ENCODE measurements at places on chromosomes 7 and 10.

- DNase-seq, result no peak
Observed at GRCh38 chr7:70285854-70286253, 687.6 kb downstream of the AUTS2 start.

DNA sequence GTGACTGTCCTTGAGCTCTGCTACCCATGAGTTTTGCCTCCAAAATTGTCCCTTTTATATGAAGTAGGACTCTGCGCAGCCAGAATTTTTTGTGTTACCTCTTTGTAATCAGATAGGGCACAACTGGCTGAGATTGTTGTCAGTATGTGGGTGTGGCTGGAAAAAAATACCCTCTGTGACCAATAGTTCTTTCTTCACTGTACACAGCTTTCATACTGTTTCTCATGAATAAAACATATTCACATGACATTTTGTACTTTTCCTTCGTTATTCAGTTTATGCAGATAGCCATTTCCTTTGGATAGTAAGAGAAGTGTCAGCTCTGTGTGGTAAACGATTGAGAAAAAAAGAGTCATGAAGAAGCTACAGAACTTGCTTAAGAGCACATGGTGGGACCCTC lies 49.6 kb upstream of the WNT8B start:
- no peak for DNase-seq

- DNase-seq, result no peak
Observed at GRCh38 chr10:90862908-90863514, 5.2 kb upstream of the HTR7 start.

DNA sequence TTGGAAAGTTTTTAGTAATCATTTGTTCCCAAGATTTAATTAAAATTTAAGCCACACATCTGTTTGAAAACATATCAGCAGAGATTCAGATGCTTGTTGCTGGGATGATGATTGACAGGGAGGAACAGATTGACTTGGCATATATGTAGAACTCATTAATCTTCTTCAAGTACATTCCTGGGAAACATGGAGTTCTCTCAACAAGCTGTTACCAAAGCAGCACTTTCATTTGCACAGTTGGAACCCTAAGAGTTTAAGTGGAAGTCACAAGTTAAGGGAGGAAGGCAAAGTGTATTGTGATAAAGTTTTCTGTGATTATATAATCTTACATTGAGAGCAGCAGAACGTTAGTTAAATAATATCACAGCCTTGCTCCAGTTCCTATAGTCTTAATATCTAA lies 485.4 kb upstream of the CELF2 start:
- no peak for DNase-seq

GRCh38 chr10:60534761-60535389 lies 145.2 kb upstream of the ANK3 start:
- no peak for DNase-seq

DNA sequence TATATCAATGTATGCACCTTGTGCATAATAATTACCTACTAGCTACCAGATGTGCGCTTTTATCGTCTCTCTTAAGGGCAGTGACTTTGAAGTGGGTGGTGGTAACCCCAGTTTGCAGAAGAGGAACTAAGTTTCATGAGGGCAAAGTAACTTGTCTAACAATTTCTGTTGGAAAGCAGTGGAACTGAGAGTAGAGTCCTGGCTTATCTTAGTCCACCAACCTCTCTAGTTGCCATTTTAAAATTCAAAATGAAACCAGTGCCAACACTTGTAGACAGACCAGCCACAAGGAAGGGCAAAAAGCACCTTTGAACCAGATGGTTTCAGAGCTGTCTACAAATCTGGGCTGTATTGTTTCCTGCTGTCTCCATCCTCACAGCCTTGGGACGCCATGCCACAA lies 32.0 kb upstream of the RBM20 start:
- no peak for DNase-seq

DNA sequence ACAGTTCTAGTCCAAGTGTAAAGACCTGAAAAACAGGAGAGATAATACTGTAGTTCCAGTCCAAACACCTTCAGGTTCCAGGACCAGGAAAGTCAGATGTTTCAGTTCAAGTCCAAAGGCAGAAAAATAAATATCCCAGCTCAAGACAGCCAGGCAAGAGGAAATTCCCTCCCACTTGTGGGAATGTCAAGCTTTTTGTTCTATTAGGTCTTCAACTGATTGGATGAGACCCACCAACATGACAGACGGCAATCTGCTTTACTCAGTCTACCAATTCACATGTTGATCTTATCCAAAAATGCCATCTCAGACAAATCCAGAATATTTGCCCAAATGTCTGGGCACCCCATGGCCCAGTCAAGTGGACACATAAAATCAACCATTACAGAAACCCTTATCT lies 33.1 kb downstream of the SEMA3D start:
- DNase-seq, result no peak

DNA sequence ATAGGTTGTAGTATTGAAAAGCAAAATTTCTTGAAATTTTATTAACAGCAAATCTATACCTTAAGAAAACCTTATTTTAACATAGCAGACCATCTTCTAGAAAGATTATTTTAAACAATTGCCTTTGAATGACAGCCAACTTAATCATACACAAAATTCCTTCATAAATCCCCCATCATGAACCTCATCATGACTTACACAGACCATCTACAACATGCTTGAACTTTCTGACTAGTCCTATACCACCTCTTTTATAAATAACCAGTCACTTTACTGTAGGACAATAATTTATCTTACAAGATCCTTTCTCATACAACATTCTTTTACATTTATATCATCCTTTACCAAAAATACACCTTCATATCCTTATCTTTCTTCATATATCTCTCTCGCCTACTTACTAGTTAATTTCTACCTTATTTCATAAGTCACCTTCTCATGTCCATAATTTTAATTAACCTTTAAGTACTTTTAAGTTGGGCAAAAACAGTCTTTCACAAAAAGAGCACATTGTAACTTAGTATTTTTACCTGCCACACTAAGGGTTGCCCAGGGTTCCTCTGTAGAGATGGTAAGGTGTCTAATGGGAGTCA lies 16.6 kb upstream of the PTN start:
- DNase-seq, result peak; percentile 2

DNA sequence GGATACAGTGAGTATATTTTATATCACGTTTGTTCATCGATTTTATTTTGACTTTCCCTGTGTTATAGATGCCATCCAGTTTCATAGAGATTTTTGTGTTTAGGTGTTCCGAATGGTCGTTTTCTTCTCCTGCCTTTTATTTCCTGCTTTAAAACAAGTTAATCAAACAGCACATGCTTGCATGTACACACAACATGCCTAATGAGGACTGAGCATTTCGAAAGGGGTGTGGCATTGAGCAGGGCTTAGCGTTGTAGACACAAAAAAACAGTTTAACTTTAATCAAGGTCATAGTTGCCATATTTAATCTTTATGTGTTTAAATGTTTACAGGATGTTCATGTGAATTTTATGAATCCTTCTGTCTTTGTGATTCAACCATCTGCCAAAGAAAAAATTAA lies 430.5 kb upstream of the GALNT17 start:
- DNase-seq, result no peak

DNA sequence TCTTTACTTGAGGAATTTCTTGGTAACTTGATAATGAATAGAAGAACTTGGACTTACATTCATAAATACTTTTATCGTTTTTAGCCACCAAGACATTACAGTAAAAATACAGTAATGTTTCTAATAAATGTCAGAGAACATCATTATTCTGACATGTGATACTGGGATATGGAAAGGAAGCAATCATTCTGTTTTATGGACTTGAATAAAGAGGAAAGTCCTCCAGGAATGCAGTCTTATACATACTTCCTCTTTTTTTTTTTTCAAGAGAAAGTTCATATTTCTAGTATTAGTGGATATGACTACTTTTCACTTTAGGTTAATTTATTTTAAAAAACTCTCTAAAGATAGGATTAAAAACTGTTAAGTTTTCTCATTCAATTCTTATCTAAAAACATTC lies 220.0 kb upstream of the SEMA3C start:
- no peak for DNase-seq

GRCh38 chr7:43505412-43505811 lies 77.5 kb upstream of the STK17A start:
- no peak for DNase-seq

GRCh38 chr7:977326-978048 lies 2.1 kb upstream of the COX19 start:
- DNase-seq, result no peak

- DNase-seq, result no peak
Observed at GRCh38 chr10:30834651-30835050, 197.0 kb downstream of the ZNF438 start.

DNA sequence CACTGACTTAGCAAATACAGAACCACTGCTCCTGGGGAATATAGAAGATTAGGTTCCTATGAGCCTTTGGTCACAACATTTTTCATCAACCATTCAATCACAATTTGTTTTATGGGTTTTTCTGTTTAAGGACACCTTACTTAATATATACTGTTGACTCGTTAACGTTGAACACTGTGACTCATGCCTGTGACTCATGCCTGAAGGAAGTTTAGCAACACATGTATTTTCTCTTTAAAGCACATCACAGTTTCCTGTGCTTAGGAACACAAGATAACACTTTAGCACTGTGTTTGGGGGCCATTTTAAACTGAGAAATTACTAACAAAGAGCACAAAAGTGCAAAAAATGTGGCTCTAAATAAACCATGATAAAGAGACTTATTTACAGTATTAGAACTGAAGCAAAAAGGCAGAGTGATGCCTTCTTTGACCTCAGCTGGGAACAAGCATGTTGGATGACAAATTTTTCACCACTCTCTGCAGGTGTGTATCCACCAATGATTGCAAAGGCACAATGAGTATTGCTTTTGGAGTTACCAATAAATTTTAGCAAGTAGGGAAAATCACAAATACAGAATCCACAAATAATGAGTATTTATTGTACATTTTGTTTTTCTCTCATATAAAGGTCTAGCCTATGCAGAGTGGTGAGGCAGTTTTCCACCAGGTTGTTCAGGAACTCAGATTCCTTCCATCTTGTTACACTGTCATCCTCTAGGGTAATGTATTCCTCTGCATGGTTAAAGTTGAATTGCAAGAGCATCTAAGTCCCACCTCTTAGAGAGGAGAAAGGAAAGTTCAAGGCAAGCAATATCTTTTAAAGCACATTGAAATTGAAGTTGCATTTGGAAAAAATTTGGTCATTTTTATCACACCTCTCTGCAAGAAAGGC lies 7.3 kb downstream of the FGFBP3 start:
- peak; percentile 70 for DNase-seq

- DNase-seq, result peak; percentile 67
Observed at GRCh38 chr10:114458955-114459354, 54.7 kb upstream of the AFAP1L2 start.

GRCh38 chr10:68811314-68812009 lies 15.9 kb upstream of the STOX1 start:
- DNase-seq, result peak; percentile 29

- DNase-seq, result no peak
Observed at GRCh38 chr7:124810605-124811004, 45.0 kb upstream of the GPR37 start.

- DNase-seq, result no peak
Observed at GRCh38 chr7:29626730-29627129, 63.1 kb downstream of the PRR15 start.

DNA sequence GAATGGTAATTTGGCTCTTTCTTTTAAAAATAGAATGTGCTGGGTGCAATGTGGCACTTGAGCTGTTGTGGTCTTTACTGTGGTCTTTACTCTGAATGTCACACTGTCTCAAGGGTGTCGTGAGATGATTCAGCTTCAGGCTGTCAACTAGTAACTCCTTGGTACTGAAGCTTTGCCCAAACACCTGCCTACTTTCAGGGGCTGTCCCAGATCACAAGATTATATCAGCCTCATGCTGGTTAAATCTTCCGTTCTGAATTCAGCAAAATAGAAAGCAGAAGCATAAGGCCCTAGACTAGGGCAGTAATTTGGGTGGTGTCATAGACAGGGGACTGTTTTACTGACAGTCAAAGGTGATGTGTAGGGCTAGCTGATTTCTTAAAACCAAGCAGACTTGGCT lies 110.9 kb downstream of the BAMBI start:
- no peak for DNase-seq

GRCh38 chr7:135248546-135248945 lies 14.9 kb downstream of the STRA8 start:
- DNase-seq, result no peak

DNA sequence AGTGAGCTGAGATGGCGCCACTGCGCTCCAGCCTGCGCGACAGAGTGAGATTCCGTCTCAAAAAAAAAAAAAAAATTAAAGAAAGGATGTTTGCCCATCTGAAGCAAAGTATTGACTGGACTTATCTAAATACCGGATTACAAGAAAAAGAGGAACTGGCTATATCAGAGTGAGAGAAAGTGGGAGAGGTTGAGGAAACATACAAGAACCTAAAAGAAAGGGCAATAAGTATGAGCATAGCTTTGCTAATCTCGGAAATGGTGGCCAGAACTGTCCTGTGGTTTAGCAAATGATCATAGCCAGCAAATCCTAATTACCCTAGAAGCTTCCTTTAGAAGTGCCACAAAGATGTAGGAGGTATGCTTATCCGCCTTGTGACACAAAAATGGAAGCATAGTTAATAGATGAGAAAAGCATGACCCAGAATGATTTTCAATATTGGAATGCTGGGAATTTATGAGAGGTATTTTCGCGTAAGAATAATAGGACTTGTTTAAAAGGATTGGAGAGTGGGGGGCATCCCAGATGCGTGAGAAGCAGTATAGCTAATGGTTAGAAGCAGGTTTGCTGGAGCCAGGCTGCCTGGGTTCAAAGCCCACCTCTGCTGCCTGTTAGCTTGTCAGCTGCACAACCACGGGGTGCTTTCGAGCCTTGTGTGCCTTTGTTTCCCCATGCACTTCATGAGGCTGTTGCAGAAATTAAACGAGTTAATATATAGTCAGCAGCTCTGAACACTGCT lies 1.2 kb upstream of the GTPBP4 start:
- no peak for DNase-seq

DNA sequence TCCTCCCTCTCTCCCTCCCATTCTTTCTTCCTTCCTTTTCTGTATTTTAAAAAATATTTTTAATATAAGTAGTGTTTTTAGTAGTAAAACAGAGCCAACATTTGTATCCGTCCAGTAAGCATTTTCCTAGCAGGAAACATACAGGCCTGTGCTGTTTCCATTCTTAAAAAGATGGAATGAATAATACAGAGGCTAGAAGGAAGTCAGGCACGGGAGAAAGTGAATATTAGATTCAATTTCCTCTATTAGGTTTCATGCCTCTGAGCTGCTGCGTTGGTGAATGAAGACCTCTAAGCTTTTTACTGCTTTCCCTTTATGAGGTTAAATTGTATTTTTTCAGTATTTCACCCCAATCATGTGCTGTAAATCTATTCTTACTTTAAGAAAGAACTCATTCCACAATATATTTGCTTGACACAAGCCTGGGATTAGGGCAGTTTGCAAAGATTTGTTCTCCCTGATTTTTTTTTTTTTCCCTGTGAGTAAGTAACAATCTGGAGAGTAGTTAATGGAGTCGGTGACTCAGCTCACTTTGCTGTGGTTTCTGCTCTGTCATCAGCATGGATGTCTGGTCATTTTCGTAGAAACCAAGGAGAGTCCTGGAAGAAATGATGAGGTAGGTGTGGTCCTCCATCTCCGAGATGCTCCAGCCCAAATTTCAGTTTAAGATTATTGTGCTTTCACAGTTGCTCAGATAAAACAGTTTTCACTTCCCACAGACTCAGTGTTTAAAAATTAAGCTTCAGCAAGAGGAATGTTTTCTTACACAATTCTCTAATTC lies 76.1 kb upstream of the PITRM1 start:
- no peak for DNase-seq
